NCI-H1105 (cell line): ENCODE measurements at places on chromosomes 6 and 20.
A peak's percentile ranks its signal among the peaks of the same experiment; 100 is the strongest.

GRCh38 chr6:83854001-83854501 lies 891 bp downstream of the RIPPLY2 start:
- peak; percentile 66 for DNase-seq

DNA sequence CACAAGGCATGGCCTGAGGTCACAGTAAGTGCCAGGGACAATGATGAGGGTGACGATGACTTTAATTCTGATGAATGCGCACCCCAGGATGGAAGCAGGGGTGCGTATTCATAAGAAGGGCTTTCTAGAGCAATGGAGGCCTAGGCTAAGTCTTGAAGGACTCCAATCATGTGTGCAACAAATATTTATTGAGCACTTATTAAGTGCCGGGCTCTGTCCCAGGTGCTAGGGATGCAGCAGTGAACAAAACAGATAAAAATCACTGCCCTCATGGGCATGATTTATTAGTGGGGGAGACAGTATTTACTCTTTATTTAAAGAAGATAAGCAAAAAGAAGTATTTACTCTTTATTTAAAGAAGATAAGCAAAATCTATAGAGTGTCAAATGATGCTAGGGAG lies 198.2 kb upstream of the KCNG1 start:
- DNase-seq, result no peak

DNA sequence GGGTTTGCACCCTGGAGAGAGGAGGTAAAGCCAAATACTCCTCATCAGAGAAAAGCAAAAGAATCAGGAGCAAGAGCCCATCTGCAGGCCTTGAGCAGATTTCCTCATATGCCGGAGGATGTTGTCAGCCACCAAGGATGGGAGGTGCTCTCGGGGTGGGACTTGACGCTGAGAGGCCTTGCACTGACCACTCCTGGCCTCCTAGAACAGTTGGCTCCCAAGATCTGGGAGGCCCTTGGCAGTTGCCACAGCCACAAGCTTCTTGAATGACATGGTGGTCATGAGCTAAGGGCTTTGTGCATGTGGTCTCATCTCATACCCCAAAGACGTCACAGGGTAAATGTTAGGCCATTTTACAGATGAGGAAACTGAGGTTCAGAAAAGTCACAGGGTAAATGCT lies 75.2 kb upstream of the PMEPA1 start:
- DNase-seq, result no peak

GRCh38 chr20:25654487-25654886 lies 30.7 kb upstream of the NANP start:
- no peak for DNase-seq

GRCh38 chr20:13990465-13990864 lies at the start of gene SEL1L2:
TSS of gene SEL1L2 (minus strand) at chr20:13990614. CDS start at chr20:13990534, 80 bp downstream.
- no peak for DNase-seq
